ENCODE measurements at places on chromosomes 3 and 15.

- H3K4me3 ChIP-seq = no peak overlapping the region
- DNase-seq = no peak
- no peaks in the 10 kb centered on the region for H3K27me3 ChIP-seq
- no peaks in the 10 kb centered on the region for H3K36me3 ChIP-seq
- no peaks in the 10 kb centered on the region for H3K4me1 ChIP-seq
- H3K27ac ChIP-seq = no peak overlapping the region
These were observed 217.4 kb upstream of the CD96 start for GRCh38 chr3:111324645-111325044.

DNA sequence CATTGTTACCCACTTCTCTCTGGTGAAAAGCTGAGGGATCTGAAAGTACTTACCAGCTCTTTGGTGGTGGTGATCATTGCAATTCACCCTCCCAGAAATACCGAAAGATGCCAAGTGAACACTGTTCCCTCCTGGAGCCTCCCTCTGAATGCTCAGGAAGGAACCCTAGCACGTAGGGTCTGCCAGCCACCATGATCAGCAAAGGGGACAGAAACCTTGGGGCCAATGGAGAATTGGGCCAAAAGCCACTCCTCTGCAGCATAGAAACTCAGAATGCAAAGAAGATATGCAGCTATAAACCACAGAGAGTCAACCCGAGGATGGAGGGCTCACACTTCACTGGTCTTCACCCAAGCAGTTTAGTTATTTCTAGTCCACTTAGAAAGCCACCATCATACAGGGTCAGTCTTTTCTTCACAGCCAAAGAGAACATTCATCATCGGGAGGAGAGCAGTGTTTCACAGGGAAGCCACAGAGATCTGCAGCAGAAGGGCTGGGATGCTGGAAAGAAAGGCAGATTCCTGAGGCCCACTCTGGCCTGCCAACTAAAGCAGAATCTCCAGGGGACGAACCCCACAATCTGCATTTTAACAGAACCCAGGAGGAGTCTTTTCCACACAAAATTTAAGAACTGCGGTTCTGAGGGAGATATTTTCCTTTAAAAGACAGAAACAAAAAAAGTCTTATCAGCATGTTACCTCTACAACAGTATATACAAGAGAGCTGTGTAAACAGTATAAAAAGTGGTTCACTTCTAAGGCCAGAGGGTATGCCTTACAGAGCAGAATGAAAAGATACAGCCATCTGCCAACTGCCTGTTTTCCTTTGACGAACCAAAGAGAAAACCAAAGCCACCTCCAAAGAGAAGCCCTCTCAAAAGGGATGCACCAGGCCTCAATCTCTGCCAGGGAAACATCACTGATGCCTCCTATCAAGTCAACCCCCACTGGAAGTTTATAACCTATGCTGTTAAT lies 11.3 kb downstream of the TBC1D2B start:
- H3K27ac ChIP-seq = peak overlapping the region; percentile 87
- no peak overlapping the region for H3K4me3 ChIP-seq
- no peaks in the 10 kb centered on the region for H3K27me3 ChIP-seq
- no peak for DNase-seq
- H3K36me3 ChIP-seq = no peaks in the 10 kb centered on the region
- H3K4me1 ChIP-seq = peaks cover 14% of the 10 kb centered on the region

DNA sequence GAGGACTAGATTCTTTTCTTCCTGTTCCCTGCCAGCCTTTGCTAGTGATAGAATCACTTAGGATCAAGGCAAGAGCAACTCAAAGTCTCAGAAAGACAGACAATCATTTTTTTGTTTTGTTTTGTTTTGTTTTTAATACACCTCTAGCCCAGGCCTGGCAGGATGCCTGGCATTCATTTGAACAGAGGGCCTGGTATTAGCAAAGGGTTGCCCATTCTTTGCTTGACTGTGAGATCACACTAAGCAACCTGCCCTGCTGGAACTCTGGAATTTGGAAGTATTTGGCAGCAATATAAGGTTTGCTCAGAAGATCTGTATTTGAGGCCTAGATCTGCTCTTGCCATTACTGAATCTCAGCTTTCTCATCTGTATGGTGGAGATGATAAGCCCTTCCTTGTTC lies 21.8 kb upstream of the ATP13A5 start:
- H3K27ac ChIP-seq = no peak overlapping the region
- H3K27me3 ChIP-seq = no peaks in the 10 kb centered on the region
- no peaks in the 10 kb centered on the region for H3K36me3 ChIP-seq
- H3K4me1 ChIP-seq = no peaks in the 10 kb centered on the region
- DNase-seq = no peak

- no peak overlapping the region for H3K27ac ChIP-seq
- H3K4me1 ChIP-seq = no peaks in the 10 kb centered on the region
- DNase-seq = no peak
These were observed 19.8 kb upstream of the VILL start for GRCh38 chr3:37970802-37971201.

DNA sequence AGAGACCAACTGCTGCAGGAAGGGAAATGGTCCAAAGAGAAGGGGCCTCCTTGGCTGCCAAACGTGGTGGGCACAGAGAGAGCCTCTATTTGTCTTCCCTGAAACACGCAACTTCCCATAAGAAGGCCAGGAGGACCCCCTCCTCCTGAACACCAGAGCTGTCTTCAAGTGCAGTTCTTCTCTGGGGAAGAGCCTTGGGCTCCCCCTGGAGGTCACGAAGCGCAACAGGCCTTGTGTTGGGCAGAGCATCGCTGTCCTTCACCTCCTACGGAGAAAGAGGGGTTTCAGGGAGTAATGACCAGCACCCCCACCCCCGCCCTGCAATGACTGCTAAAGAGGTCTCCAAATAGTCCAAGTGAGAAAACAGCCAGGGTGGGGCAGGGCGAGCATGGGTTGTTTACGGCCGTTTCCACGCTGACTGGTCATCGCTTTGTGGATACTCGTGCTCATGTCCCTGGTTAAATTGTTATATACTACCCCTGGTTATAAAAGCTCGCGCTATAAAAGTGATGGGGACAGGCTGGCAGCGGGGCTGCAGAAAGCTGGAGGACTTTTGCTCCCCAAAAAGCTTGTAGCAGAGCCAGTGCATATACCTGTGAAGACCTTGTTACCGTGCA lies 397.5 kb upstream of the ATP10A start:
- H3K27me3 ChIP-seq = no peaks in the 10 kb centered on the region
- H3K4me1 ChIP-seq = no peaks in the 10 kb centered on the region
- no peak overlapping the region for H3K27ac ChIP-seq
- H3K4me3 ChIP-seq = no peak overlapping the region
- DNase-seq = no peak

DNA sequence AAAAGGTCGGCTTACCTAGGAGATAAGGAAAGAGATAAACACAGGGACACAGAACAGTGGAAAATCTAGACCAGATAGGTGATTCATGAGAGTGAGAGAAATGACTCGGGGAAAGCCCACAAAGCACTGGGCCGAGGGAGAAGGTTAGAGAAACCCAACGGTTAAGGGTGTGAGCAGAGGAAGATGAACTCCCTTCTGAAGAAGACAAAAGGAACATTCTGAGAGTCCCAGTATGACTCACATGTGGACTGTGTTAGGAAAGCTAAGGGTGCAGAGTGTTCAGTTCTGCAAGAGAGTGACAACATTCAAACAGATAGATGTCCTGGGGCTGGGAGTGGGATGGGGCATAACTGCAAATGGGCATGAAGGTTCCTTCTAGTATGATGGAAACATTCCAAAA lies 83.0 kb downstream of the CNTN3 start:
- no peaks in the 10 kb centered on the region for H3K4me1 ChIP-seq
- no peaks in the 10 kb centered on the region for H3K36me3 ChIP-seq
- no peak overlapping the region for H3K27ac ChIP-seq
- no peaks in the 10 kb centered on the region for H3K27me3 ChIP-seq
- no peak overlapping the region for H3K4me3 ChIP-seq

DNA sequence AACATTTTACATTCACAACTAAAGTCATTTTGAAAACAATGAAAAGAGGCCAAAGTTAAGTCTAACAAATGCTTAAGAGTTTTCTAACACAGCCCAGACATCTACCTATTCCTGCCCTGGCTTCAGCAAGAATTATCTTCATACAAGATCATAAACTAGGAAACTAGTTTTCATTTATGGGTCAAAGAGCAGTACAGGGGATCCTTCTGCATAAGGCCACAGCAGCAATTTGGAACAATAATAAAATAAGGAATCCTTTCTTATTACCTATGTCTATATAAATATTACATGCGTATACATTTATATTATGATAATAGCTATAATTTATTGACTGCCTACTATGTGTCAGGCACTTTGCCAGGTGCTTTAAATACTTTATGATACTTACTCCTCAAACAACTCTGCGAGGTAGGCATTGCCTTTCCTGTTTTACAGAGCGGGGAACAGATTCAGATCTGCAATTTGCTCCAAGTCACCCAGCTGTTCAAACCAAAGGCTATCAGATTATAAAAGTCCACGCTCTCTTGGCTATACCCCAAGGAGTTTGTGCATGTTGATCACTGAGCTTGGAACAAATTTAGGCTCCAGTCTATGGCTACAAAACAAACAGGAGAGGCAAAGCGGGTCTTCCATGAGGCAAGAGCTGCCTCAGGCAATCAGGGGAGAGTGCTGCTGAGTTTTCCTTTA lies 196.4 kb downstream of the RORA start:
- H3K4me1 ChIP-seq = no peaks in the 10 kb centered on the region
- H3K27ac ChIP-seq = peak overlapping the region; percentile 24
- H3K36me3 ChIP-seq = no peaks in the 10 kb centered on the region
- DNase-seq = no peak

Data from Peyer's patch (tissue), 4 donors.